CD4-positive, alpha-beta T cell treated with Interferon gamma for 1 hour (primary cell): ENCODE measurements at places on chromosomes 12 and 14.
A peak's percentile ranks its signal among the peaks of the same experiment; 100 is the strongest.

DNA sequence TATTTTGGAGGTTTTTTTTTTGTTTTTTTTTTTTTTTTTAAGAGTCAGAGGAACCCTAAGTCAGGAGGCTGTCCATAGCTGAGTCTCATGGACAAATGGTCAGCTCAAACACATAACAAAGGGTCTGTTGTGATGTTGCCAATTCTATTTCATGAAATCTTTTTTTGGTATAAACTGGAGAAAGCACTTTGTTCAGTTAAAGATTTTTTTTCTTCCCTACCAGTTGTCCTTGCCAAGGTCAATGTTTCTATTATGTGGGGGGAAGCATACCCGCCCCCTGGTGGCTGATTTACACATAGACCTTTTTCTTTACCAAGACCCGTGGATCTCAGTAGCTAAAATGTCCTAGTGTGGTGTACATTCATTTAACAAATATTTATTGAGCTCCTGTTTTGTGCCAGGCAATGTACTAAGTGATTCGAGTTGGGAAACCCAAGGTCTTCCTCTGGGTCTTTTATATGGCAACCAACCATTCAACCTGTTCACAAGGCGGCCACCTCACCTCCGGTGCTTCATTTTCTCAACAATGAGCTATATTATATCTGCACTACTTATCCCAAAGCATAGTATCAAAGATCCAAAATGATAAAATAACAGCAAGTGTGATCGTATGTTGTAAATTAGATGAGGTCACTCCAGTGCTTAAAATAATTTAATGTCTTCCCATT is 214.5 kb downstream of the PAH start:
- peak; percentile 1 for DNase-seq

- DNase-seq: no peak
These were observed 11.2 kb downstream of the CD9 start for GRCh38 chr12:6211421-6211869.

DNA sequence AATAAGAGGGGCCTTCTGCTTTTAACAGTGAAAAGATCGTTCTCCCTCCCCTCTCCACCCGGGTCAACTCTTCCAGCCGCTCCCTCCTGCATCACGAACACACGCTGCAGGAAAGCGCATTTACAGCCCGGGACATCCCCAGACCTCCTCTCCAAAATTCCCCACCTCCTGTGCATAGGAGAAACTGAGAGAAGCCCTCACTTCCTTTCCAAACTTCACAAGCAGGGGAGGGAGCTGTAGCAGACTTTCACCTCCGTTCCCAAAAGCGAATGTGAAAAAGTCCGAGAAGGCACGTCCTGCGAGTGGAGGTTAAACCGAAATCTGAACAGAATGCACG is 513 bp downstream of the BCAT1 start:
- DNase-seq: no peak

DNA sequence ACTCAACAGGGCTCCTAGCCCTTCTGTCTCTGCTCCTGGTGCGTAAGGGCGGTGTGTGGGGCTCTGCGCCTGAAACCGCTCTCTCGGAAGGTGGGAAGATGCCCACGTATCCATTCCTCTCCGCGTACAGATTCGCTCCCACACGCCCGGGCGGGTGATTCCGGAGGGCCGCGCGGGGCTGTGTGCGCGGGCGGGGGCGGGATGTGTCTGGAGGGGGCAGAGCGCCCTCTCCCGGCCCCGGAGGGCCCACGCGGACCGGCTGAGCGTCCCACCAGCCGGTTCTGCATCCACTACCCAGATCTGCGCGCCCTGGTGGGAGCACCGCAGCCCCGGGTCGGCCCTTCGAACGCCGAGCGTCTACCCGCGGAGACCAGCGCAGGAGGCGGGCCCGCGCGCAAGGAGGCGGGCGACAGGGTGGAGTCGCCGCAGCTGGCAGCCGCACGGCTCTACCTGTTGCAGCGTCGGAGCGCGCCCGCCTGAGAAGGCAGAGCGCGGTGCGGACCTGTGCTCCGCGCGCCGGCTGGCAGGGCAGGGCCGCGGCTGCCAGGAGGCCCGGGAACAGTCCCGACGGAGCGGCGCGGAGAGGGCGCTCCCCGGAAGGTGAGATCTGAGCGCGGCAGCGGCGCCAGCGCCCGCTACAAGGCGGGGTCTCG is 1.4 kb upstream of the KCNK13 start:
- no peak for DNase-seq

DNA sequence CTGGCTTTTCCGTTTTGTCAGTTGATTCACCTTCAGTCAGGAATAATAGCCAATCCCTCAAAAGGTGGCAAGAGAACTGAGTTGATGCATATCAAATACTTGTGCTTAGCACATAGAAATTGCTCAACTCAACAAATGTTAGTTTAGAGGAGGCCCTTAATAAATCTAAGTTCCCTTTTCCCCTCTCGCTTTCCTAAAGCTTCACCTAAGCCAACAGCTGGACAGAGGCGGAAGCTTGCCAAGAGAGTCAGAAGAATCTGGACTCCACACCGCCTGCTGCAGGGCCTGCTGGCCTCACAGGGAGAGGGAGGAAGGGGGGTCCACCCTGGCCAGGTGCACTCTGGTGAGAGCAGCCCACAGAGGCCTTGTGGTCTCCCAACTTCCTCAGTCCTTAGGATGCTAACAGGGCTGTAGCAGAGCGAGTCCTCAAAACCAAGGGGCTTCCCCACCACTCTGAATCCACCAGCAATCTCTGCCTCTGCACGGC is 213.1 kb downstream of the CHST11 start:
- DNase-seq: peak; percentile 18

DNA sequence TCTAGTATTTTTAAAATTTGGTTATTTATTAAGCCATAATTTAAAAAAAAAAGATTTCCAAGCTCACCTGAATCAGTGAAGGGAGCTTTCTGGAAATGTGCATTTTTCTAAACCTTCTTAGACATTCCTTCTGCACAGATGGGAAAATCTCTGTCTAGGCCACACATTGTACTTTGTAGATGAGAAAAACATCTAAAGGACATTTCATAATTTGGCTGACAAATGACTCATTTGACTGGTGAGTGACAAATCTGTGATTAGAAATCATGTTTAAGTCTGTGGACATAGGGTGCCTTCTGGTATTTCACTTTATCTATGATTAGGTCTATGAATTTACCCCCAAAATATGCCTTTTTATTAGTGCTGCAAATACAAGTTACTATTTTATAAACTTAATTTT is 1044.9 kb upstream of the FLRT2 start:
- DNase-seq: no peak

DNA sequence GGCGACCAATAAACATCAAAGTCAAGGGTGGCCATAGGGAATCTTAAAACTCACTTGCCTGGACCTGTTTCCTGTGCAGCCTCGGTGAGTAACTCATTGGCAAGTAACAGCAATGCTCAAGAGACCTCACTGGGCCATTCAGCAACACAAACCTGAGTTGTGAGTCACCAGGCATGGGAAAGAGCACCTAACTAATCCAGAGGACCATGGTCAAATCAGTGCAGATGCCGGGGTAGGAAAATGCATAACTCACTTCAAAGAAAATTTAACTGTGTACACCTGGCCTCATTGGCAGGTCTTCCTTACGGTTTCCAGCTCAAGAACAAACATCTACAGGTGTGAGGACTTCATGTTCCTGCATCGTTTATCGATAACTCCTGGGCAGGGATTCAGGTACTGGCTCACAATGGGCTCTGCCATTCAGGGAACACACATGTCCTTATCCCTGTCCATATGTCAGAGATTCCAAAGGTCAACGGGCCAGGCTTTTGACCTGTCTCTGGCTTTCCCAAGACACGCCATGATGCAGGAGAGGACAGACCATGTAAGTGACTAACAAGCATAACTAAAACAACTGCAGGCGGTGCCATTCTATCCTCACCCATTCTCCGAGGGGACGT is 211.8 kb downstream of the ANO2 start:
- DNase-seq: no peak

GRCh38 chr12:53830631-53831030 is 78.9 kb upstream of the CISTR start:
- no peak for DNase-seq

GRCh38 chr14:77094672-77095284 is 3.3 kb upstream of the CIPC start:
- peak; percentile 73 for DNase-seq

DNA sequence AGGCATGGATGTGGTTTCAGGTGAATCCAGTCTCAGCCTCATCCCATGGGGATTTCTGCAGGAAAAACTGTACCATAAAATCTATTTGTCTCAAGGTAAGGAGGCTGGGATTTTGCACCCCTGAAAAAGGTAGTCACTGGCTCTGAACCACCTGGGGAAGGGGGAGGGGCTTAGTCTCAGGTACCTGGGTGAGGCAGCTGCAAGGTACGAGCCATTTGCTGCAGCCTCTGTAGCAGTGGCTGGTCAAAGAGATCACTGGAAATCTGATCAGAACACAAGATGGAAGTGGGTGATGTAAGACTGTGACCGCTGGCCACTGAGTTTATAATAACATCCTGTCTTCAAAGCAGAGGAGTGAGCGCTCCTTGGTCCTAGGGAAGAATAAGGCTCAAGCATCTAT is 209.9 kb upstream of the NOS1 start:
- DNase-seq: no peak

DNA sequence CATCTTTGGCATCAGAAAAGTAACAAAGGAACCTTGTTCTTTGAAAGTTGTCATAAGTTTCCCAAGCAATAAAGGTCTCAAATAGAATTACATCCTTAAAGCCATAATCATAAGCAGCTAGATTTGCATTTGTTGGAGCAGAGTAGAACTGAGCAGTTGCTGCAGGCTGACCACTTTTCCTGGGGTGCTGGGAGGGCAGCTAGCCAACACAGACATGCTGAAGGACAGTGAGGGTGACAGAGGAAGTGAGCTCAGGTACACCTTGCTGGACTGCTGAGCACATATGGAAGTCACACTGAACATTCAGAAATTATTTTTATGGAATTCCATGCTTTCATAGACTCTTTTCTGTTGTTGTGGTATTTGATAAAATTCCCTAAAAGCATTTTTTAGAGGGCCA is 66.2 kb downstream of the MARK3 start:
- no peak for DNase-seq

DNA sequence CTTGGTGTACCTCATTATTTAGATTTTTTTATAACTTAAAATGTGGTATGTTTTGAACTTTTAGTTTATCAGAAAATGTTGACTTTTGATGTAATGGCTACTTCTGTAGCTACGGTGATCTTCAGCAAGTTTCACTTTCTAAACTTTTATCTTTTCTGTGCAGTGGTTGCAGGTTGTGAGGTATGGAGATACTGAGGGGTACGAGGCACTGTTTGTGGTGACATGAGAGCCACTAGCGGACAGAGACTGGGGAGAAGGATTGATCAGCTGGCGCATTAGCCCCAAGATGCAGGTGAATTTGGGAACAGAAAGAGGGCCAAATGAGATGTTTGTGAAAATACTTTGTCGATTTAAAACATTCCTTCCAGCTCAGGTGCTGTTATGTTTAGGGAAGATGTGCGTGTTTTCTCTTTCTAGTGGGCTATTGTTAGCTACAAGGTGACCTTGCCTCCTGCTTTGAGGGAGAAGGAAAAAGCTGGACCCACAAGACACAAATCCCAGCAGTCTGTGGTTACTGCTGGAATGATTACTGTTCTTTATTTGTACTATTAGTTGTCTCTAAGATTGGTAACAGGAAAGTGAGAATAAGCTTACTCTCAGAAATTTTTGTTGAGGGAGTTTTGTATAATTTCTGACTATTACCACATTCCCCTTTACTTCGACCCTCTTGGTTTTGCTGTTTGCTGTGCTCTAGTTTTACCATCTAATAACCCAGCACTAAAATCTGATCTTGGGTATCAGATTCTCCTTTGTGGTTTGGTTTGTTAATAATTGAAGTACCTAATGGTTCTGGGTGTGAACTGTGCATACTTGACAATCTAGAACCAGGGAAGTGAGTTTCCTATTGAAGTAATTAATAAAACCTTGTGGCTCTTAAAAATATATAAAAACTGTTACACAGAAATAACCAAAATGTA is 61.7 kb downstream of the FBXO34 start:
- DNase-seq: peak; percentile 22

- DNase-seq: peak; percentile 67
These were observed 6.2 kb downstream of the ISCU start for GRCh38 chr12:108568338-108569154.

DNA sequence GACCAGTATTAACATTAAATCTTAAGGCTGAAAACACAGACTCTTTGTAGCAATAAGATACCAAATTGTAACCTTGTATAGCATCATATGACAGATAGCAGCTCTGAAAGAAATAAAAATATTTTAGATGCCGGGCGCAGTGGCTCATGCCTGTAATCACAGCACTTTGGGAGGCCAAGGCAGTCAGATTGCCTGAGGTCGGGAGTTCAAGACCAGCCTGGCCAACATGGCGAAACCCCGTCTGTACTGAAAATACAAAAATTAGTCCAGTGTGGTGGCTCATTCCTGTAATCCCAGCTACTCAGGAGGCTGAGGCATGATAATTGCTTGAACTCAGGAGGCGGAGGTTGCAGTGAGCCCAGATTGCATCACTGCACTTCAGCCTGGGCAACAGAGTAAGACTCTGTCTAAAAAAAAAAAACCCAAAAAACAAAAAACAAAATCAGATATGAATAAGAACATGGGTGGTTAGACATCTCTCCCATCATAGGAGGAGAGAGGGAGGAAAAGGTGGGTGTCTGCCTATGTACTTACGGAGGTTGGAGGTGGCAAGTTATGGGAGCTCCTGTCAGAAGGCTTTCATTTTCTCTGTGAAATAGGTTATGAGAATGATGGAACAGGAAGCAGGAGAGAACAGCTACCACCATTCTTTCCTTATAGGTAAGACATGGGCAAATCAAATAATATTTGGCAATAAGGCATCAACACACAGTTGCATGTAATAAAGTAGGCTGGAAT is 7.6 kb upstream of the HEBP1 start:
- no peak for DNase-seq

GRCh38 chr14:30214461-30215090 is 286.9 kb upstream of the PRKD1 start:
- DNase-seq: no peak

DNA sequence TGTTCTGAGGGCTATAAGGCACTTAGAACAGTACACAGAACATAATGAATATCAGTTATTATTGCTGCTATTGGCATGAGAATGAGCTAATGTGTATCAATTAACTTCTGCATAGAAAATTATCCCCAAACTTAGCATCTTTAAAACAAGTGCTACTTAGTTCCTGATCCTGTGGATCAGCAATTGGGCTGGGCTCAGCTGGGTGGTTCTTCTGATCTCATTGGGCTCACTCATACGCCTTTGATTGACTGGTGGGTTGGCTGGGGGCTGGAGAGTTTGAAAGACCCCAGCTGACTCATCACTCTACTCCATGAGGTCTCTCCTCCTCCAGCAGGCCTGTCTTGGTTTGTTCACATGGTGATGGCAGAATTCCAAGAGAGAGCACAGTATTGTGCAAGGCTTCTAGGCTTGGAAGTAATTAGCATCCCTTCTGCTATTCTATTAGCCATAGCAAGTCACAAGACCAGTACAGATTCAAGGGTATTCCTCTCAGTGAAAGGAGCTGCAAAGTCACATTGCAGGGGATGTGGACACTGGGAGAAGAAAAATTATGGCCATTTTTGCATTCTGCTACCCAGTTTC is 27.2 kb upstream of the HSPB8 start:
- DNase-seq: no peak

- DNase-seq: no peak
These were observed 97.1 kb upstream of the PRICKLE1 start for GRCh38 chr12:42686514-42687172.

GRCh38 chr14:21096978-21097635 is 1.3 kb downstream of the ZNF219 start:
- DNase-seq: no peak
